ENCODE measurements at places on chromosomes 5 and 9.

GRCh38 chr5:58452566-58453258 is 7.2 kb downstream of the PLK2 start:
- DNase-seq: no peak

DNA sequence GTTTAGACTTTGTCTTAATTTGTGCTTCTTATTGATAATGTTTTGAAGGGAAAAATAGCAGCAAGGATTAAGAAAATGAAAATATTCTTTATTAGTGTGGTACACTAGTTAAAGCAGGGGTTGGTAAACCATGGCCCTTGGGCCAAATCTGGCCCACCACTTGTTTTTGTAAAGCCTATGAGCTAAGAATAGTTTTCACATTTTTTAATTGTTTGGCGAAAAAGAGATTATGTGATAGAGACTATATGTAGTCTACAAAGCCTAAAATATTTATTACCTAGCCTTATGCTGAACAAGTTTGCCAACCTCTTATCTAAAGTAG is 57.2 kb downstream of the KCNN2 start:
- no peak for DNase-seq

GRCh38 chr5:106566031-106566430 is 1104.7 kb downstream of the EFNA5 start:
- DNase-seq: no peak

- no peak for DNase-seq
Measured at GRCh38 chr5:66367814-66368541, 223.9 kb downstream of the SREK1 start.

DNA sequence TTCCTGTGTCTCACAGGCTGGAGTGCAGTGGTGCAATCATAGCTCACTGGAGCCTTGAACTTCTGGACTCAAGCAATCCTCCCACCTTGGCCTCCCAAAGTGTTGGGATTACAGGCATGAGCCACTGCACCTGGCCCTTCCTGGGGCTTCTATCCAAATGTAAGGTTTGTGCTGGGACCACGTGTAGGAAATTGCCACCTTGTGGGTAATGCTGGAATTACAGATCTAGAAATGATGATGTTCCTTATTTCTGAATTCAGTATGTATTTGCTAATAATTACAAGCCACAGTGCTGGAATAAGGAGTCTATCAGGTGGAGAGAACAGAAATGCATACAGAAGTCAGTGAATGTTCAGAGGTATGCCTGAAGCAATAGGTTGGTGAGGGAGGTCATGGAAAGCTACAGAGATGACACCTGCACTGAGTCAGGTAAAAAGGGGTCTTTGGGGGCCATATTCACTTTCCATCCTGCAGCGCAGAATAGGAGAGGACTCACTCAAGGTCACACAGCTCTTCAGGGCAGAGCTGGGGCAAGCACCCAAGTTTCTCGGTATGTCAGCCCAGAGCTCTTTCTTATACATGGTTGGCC is 8.8 kb upstream of the IGFBPL1 start:
- DNase-seq: no peak

All from H54 (cell line).